ENCODE measurements at places on chromosomes 13 and 19.

DNA sequence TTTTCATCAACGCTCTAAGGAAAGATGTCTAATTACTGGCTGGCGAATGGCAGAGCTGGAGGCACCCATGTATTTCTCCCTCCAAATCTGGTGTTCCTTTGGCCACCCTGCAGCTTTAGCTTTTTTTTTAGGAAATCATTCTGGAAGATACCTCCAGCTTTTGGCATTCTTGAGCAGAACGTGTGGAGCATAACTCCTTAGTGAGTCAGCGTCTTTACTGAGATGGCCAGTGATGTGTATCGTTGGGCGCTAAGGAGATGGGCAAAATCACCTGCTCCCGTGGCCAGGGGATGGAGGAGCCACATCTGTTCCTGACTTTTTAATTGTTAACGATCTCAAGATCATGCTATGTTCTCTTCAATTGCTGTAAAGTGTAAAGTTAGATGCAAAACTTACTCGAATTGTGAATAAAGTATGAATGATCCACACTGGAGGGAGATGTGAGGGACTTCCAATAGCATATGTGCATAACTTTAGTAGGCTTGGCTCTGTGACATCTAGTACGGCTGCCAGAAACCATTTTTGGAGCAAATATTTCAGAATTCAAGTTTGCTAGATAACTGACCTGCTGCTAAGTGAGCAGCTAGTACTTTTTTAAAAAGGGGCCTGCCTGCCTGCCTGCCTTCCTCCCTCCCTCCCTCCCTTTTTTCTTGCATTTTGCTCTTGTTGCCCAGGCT, 24.4 kb upstream of the C1QTNF9 start:
- no peak for DNase-seq

GRCh38 chr19:39641773-39642172, 13.9 kb upstream of the LGALS16 start:
- DNase-seq, result no peak

- no peak for DNase-seq
These were observed 32.0 kb downstream of the NAXD start for GRCh38 chr13:110647365-110647737.

- no peak for DNase-seq
These were observed 24.3 kb downstream of the COL4A2 start for GRCh38 chr13:110331362-110331761.

DNA sequence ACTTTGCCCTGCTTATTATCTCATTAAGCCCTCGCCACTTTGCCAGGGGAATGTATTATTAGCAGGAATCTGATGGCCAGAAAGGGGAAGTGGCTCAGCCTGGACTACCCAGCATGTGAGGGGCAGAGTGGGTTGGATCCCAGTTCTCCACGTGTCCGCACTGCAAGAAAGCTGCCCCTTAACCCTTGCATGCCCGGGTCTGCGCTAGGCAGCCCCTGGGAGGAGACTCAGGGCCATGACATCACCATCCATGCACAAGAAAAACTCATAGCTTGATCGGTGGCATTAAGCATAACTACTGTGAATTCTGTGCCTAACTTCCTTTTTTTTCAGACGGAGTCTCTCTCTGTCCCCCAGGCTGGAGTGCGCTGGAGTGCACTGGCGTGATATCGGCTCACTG, 8.9 kb downstream of the CACNG8 start:
- DNase-seq, result no peak

GRCh38 chr13:23632741-23633140, 62.5 kb downstream of the TNFRSF19 start:
- no peak for DNase-seq

DNA sequence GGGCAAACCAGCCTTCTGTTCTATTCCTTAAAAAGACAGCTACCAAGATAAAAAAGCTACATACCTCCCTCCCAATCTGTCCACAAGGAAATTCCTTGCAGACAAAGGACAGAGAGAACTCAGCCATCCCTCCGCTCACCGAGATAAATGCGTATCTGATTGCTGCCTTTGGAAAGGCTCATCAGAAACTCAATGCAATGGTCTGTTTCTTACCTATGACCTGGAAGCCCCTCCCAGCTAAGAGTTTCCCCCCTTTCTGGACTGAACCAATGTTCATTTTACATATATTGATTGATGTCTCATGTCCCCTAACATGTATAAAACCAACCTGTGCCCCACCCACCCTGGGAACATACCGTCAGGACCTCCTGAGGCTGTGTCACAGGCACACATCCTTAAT, 11.6 kb downstream of the BTBD2 start:
- DNase-seq, result no peak

DNA sequence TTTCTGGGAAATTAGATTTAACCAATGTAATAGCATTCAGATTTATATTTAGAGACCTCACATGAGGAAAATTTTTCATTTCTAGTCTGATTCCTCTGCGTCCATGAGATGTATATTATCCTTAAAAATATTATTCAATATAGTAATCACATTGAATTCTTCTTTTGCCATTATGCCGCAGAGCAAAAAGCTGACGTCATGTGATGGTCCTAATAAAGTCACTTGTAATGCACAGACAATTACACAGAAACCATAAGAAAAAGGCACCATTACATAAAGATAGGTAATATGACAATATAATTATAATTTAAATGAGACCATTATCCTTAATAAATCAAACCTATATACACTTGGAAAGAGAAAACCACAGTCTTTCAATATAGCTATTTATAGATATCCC, 1021.5 kb downstream of the PCDH9 start:
- no peak for DNase-seq

- no peak for DNase-seq
These were observed 4.6 kb downstream of the STK11 start for GRCh38 chr19:1210227-1210538.

- DNase-seq, result no peak
These were observed 435 bp downstream of the SBK3 start for GRCh38 chr19:55544776-55545439.

DNA sequence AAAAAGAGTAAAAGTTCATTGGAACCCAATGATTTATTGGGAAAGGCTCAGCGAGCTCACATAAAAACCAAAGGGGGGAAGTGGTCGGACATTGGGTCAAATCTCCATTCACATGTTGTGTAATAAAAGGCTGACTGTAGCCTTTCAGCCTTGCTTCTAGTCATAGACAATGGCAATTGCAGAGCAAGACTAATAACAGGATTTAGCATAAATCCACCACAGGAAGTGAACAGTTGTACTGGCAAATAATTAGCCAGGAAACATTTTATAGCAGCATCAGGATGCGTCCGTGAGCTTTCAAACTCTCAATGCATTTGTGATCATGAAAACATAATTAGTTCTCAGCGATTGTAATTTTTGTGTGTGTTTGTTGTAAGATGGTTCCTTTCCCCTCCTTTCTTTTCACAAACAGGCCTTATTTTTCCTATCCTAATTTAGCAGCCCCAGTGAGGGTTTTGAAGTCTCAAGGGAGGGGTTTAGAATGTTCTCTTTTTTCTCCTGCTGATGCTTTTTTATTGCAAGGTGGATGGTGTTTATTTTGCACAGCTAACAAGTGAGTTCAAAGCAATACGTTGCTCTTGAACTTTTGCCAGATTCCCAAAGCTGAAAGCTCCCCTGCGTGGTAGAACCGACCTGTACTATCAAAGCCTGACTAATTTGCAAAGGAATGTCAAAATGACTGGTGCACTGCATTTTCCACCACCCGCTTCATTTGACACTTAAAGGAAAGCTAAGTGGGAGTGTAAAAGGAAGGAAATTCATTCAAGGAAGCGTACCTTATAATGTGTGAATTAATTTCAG, 105.6 kb downstream of the SPRY2 start:
- no peak for DNase-seq

DNA sequence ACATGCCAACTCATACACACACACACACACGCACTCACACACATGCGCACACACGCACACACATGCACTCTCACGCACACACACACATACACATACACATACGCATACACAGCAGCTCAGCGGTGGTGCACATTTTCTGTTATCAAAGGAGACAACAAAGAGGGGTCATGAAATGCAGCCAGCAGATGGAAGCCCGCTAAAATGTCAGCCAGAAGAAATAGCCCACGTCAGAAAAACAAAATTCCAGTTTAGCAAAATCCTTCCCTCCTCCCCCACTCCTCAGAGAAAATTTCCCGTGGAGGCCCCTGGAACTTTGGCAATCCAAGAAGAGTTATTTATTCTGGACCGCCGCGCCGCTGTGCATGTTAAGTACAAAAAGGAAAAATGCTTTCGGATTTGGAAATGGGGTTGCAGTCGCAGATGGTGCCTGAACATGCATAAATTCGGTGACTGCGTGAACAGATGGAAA, 114.6 kb upstream of the VSTM2B start:
- peak; percentile 16 for DNase-seq

- DNase-seq, result no peak
These were observed 78.7 kb upstream of the GPR183 start for GRCh38 chr13:99385940-99386339.

- no peak for DNase-seq
These were observed 1.7 kb downstream of the SLC7A1 start for GRCh38 chr13:29593605-29594297.

- DNase-seq, result no peak
These were observed 32.9 kb downstream of the TSHZ3 start for GRCh38 chr19:31316201-31316951.
